Activated CD8-positive, alpha-beta memory T cell treated with anti-CD3 and anti-CD28 coated beads for 4 hours (primary cell): ENCODE measurements at places on chromosomes 6 and 20.
A peak's percentile ranks its signal among the peaks of the same experiment; 100 is the strongest.

- DNase-seq = no peak
Observed at GRCh38 chr20:50708845-50709635, 17.7 kb upstream of the RIPOR3 start.

GRCh38 chr6:74100719-74101287 is 404.8 kb downstream of the CD109 start:
- DNase-seq = no peak

DNA sequence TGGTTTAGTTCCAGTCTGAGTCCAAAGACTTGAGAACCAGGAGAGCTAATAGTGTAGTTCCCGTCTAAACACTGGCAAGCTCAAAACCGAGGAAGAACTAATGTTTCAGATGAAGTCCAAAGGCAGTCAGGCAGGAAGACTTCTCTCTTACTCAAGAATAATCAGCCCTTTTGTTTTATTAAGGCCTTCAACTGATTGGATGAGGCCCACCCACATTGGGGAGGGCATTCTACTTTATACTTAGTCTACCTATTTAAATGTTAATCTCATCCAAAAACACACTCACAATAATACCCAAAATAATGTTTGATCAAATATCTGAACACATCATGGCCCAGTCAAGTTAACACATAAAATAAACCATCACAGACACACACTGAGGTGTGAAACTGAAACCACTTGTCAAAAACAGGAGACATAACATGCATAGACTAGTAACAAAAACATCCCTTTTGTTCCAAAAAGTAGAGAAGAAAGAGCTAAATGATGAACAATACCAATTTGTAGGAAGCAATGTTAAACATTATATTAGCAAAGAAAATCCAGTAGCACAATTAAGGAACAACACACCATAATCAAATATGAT is 50.2 kb upstream of the SENP6 start:
- DNase-seq = no peak

- no peak for DNase-seq
Observed at GRCh38 chr6:89387516-89388201, 24.4 kb downstream of the RRAGD start.

GRCh38 chr6:144284783-144285547 is at the start of gene UTRN:
Gene UTRN (plus strand): TSS chr6:144285335. CDS start chr6:144291829, 6,494 bp downstream.
- no peak for DNase-seq

GRCh38 chr6:139531148-139532115 is 157.0 kb upstream of the CITED2 start:
- peak; percentile 4 for DNase-seq

- no peak for DNase-seq
Observed at GRCh38 chr6:17281100-17281496, at the start of gene RBM24. Gene RBM24 (plus strand): TSS chr6:17281361. CDS start chr6:17281582, 221 bp downstream.

DNA sequence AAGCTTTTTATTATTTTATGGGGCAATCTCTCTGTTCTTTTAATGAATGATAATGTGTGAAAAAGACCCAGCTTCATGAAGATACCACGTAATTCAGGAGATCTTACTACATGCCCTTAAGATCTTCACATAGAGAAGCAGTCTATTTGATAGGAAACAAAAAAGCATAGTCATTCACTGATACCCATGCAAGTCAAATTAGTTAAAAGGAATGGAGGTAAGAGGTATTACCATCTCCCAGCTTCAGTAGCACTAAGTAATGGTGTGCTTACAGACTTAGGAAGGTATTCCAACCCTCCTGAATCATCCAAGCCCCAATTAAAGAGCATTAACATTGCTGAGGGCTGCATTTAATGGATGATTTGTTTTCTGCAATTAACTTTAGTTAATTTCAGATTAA is 364.7 kb downstream of the SYNE1 start:
- DNase-seq = no peak

DNA sequence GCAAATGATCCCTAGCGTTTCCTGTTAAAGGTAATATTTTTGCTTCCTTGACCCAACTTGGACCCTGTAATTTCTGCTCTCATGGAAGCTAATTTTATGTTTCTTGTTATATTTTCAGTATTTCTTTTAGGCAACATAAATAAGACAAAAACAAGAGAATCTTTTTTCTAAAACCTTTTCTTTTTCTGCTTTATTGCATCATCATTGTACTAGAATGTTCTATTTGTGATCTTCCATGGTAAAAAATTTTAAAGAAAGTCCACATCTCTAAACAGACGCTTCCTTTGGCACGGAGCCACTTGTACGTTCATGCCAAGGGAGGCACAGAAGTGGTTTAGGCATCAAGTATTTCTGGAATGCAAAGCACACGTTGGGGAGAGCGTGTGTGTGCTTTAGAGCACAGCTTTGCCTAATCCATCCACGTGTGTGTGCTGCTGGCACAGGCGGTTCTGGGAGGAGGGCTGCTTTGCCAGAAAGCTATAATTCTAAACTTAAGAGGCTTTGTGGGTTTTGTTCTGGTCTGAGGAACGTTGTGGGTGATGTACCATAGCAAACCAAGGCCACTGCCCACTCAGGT is 98.3 kb downstream of the SASH1 start:
- no peak for DNase-seq

DNA sequence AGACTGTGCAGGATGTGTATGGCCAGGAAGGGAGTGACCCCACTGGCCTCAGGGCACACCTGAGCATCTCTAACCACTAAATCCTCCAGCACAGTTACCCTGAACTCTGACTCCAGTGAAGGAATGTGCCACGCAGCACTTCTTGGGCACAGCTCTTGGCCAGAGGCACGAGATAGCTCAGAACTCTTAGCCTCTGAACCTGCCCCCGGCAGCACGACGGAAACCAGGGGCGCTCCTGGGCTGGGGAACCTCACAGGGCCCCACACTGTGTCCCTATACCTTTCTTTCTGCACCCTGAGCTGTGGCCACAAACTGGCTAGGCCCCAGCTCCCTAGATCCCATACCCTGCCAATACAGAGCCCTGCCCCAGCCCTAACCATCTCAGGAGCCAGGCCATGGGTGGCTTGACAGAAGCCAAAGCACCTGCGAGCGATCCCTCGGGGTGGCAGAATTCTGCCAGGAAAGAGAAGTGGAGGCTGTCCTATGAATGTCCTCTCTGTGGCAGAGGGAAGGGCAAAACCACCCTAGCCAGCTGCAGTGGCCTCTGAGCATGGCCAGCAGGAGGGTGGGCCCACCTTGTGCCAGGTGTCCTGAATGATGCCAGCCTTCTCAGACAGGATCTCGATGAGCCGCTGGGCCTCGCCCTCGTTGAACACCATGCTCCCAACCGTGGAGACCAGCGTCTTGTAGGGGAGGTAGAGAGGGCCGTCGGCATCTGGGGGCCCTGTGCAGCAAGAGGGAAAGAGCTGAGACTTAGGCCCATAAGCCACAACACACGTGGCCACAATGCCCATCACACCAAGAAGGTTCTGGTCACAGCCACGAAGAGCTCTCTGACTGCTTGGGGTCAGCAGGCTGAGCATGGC is 39.4 kb downstream of the RRBP1 start:
- no peak for DNase-seq

- no peak for DNase-seq
Observed at GRCh38 chr6:137824556-137824879, 42.5 kb upstream of the TNFAIP3 start.

DNA sequence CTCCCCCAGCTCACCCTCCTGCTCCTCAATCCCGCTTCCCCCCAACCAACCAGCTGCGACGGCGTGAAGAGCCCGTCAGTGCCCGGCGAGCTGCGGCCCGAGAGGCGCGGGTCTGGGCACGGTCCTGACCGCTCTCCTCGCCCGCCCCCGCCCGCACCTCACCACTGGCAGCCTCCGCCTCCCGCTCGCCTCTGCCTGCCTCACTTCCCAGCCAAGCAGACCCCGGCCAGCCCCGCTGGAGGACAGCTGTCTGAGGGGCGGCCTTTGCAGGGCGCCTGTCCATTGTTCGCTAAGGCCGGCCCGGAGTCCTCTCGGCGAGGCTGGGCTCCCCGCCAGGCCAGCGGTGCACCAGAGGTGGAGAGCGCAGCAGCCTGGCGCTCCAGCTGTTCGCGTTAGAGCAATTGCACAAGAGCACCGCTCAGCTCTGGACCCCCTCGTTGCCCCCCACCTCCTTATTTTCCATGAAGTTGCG is 1.3 kb downstream of the SOBP start:
- DNase-seq = no peak

- DNase-seq = no peak
Observed at GRCh38 chr20:23315099-23315498, 35.5 kb upstream of the NXT1 start.

GRCh38 chr20:50138120-50138478 is 15.4 kb downstream of the PEDS1 start:
- no peak for DNase-seq

GRCh38 chr20:34628026-34628425 is 48.9 kb downstream of the PIGU start:
- DNase-seq = no peak

- DNase-seq = no peak
Observed at GRCh38 chr20:50348096-50348495, 157.5 kb downstream of the CEBPB start.

DNA sequence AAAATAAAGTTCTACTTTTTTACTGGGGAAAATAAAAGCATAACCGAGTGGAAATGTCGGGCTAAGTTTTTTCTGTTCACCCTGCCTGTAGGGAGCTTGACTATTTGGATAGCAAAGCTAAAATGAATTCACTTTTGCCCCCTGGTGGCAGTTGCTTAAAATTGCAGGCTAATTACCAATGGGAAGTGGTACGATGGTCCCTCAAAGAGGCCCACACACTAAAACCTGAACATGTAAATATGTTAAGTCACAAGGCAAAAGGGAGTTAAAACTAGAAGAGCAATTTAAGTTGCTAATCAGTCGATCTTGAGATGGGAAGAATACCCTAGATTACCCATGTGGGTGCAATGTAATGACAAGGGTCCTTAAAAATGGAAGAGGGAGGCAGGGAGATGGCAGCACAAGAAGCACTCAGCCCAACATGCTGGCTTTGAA is 916 bp upstream of the SUN5 start:
- DNase-seq = no peak

DNA sequence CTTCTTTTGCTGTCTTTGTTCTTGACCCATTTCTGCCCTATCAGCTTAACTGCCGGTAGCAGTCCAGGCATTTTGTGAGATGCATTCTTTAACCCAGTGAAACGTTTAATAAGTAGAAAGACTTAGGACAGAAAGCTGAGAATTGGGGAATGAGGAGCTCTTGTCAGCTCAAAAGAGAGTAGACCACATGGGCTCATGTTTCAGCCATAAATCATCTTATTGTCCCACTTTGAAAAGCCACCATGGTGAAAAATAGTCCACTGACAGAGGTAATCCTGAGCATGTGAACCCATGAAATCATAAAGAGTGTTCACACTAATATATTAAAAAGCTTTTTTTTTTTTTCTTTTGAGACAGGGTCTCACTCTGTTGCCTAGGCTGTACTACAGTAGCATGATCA is 16.3 kb downstream of the ORC3 start:
- no peak for DNase-seq

GRCh38 chr6:14639983-14640599 is 522.5 kb downstream of the CD83 start:
- DNase-seq = no peak

GRCh38 chr6:45513843-45514242 is 136.1 kb upstream of the SUPT3H start:
- DNase-seq = no peak

DNA sequence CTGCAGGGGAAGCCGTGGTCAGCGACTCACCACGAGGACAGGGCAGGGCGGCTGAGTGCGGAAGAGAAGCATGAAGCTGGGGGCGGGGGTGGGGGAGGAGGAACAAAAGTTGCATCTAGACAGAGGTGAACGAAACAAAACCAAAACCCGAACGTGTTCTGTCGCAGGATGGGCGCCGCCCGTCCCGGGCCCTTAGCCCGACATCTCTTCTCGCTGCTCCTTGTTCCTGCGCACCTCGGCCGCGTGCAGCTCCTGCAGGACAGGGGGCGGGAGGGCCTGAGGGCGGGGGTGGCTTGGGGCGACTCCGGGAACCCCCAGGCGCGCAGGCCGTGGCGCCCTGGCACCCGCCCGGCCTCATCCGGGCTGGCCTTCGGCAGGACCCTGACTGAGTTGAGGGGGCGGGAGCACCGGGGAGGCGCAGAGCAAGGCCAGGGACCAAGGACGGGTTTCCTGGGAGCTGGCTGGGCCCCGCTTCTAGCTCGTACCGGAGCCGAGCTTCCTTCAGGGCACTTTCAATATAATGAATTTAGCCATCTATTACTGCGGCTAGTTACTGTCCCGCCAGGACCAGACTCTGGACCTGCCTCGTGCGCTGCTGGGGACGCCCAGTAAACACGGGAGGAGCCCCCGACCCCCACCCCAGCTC is 12.0 kb downstream of the STMN3 start:
- no peak for DNase-seq

GRCh38 chr20:22768266-22769178 is 184.2 kb upstream of the FOXA2 start:
- no peak for DNase-seq

GRCh38 chr20:10635476-10636208 is 38.2 kb downstream of the JAG1 start:
- no peak for DNase-seq
